Ovary (tissue), 10 donors: ENCODE measurements at places on chromosomes 16 and 17. TPM values are rescaled to one million over a fixed set of nuclear protein-coding genes. Genes with fewer than 3 reads are reported as not detected.

CACNG5 gene
- not detected for total RNA-seq

GPR179 gene
- 0.05 TPM for total RNA-seq

ASB16 gene
- 1.8 TPM for total RNA-seq

C16orf96 gene
- total RNA-seq = 0.23 TPM

TEX19 gene
- not detected for total RNA-seq

ZNF594 gene
- 23.4 TPM for total RNA-seq

SLC5A2 gene
- total RNA-seq = 0.38 TPM

DLX3 gene
- total RNA-seq = 0.30 TPM

SLC6A2 gene
- not detected for total RNA-seq
